ENCODE measurements at places on chromosomes 2 and 18.

GRCh38 chr2:241940329-241940728, 70.8 kb downstream of the RTP5 start:
- peak; percentile 1 for DNase-seq

DNA sequence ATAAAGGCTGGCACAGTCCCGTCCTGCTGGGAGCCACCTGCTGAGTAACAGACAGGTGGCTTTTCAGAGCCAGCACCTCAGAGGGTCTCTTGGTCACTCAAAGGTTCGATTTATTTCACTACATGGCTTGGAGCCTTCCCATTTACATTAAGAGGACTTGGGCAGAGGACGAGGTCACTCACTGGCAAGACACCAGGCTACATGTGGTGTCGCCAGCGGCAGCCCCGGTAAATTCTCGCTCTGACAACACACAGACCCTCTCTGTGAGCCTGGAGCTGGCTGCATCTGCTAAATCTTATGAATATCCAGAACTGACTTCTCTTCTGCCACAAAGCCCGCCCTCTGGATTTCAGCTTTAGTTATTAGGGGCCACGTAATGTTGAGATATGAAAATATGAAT, 254.7 kb downstream of the VAPA start:
- no peak for DNase-seq

GRCh38 chr2:101307950-101308431, 510 bp downstream of the RNF149 start:
- no peak for DNase-seq

- DNase-seq = no peak
Measured at GRCh38 chr2:177816766-177817165, 255.8 kb downstream of the PDE11A start.

DNA sequence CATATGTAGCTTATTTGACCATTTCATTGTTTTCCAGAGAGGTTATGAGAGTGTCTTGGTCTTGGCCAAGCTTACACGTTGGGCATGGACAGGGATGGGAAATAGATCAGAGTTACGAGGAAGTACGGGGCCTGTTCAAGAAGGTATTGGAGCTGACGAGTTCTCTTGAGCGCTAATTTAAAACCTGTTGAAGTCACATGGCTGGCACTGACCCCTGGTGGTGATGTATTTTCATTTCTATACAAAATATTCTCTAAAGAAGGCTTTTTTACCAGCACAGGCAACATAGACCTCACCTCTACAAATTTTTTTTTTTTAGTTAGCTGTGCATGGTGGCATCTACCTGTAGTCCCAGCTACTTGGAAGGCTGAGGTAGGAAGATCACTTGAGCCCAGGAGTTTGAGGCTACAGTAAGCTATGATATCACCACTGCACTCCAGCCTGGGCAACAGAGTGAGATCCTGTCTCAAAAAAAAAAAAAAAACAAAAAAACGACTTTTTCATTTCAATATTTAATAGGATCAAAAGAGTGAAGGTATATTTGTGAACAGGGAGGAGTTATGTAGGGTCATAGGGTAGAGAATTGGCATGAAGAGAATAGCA, 19.6 kb downstream of the UGP2 start:
- peak; percentile 86 for DNase-seq

DNA sequence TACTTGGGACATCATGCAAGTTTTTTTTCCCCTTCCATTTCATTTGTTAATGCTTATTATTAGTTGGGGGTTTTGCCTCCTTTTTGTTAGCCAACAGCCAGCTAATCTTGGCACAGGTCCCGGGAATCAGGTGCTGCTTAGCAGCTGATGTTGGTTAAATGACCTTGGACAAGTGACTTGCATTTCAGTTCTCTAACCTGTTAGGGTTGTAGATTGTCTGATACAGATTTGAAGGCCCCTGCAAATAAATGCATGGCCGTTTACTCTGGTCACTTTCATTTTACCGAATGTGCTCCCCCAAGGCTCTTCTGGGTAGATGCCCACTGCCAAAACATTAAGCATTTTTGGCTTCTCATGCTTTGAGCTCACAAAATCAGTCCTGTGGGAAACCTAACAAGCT, 120.9 kb downstream of the SPTBN1 start:
- DNase-seq = no peak

DNA sequence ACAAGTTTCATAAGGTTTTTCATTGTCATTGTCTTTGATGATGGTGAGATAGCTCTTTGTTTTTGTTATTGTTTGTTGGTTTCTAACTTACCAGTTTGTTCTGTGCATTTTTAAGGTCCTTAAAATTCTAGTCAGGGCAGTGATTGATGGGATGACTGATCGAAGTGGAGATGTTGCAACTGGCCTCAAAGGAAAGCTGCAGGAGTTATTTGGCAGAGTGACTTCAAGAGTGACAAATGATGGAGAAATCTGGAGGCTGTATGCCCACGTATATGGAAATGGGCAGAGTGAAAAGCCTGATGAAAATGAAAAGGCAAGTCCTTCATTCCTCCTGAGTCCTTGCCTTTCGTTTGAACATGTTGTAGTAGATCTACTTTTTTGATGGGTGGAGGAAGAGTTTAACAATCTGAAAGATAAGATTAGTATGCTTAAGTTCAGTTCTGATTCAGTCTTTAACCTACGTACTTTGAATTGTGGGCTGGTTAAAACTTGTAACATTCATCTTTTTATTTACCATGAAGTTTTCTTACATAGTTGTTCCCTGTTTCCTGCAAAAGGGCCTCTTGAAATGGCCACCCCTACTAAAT, 135.8 kb upstream of the LTBP1 start:
- no peak for DNase-seq

DNA sequence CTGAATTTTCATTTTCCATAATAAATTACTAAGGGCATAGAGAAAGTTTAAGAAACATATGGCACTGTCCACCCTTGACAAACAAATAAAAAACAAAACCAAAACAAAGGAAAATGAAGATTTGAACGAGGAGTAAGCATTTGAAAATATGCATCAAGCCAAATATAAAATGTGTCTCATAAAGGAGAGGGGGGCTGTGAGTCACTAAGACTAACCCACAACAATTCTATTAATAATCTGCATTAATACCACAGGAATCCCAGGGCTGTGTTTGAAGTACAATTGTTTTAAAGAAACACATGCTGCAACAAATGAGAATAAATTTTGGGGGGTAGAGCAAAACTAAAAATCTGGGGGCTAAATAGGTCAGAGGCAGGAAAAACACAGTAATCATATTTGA, 53.8 kb upstream of the STK17B start:
- DNase-seq = no peak

DNA sequence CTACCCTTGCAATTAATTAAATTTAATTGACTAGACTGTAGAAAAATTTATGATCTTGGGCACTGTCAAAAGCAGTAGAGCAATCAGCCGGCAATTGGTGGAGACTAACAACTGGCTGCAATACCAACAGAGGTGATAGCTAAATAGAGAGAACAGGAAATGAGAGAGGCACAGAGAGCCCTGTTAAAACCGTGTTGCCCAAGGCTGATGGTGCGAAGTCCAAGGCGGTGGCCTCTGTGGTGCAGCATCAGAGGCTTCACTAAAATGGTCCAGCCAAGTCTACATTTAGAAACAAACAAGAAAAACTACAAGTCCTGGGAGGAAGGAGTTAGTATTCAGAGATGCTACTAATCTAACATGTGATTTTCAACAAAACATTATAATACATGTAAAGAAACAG, 115.6 kb downstream of the NETO1 start:
- no peak for DNase-seq

GRCh38 chr2:228575897-228576296, 394.4 kb upstream of the SPHKAP start:
- no peak for DNase-seq

GRCh38 chr2:84938194-84938879, 32.6 kb upstream of the KCMF1 start:
- no peak for DNase-seq

GRCh38 chr2:58047373-58047935, 848 bp downstream of the VRK2 start:
- DNase-seq = no peak

DNA sequence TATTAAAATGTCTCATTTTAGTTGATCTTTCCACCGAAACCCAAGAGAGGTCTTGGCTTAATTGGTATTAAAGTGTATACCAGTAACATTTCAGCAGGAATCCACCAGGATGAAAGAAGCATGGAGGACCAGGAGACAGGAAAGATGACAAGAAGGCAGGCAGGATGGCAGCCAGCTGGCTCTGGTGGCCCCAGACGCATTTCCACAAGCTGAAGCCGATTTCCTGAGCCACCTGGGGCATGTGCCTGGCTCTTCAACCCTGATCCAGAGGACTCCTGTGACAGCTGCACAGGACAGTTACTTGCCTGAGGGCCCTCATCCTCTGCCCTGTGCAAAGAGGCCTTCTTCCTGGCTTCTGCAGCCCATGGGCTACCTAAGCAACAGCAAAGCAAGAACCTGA, 56.9 kb upstream of the NFU1 start:
- no peak for DNase-seq

- peak; percentile 28 for DNase-seq
Measured at GRCh38 chr18:33201509-33201926, 239.0 kb downstream of the CCDC178 start.

DNA sequence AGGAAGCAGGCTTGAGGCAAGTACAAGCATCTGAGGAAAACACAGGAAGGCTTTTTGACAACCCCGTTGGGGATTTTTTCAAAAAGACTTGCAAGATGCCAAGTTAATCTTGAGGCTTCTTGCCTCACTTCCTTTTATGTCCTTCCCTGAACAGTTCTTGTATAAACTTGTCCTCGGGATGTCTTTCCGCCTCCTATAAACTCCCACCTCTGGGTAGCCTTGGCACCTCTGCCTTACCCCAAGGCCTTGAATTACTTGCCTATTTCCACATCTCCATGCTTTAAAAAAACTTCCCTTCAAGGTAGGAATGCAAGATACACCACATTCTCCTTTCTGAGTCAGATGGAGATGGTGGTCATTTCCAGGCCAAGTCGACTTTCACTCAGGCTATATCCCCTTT, 106.4 kb upstream of the RBBP8 start:
- DNase-seq = peak; percentile 23

GRCh38 chr2:15652252-15652651, 60.6 kb downstream of the DDX1 start:
- no peak for DNase-seq

GRCh38 chr2:117745537-117745936, 69.0 kb upstream of the DDX18 start:
- no peak for DNase-seq

DNA sequence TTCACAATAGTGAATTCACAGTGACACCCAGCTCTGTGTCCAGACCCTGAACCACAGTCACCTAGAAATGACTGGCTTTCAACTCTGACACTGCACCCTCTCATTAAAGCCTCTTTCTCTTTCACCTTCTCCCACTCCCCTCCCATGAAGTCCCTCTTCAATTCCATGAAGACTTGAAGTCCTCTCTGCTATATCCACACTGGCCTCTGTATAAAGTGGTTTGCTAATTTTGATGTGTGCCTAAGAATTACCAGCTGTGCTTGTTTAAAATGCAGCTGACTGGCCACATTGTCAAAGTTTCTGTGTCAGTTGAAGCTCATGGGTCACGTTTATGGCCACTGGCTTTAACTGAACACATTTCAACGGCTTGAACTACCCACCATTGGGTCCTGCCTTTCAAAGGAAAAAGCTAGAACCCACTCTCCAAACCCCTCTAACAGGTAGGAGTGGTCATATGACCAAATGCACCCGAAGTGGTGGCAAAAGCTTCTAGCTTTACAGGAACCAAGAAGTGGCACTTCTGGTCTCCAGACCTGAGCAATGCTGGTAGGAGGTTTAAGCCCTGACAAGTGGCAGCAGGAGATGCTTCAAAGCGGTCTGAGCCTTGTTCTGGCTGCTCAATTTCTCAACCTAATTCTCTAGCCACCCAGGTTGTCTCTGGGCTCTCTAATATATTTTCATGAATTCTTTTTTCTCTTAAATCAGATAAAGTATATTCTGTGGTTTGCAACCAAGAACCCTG, 34.2 kb downstream of the B4GALT6 start:
- no peak for DNase-seq
